ENCODE measurements at places on chromosomes 3 and 15.

DNA sequence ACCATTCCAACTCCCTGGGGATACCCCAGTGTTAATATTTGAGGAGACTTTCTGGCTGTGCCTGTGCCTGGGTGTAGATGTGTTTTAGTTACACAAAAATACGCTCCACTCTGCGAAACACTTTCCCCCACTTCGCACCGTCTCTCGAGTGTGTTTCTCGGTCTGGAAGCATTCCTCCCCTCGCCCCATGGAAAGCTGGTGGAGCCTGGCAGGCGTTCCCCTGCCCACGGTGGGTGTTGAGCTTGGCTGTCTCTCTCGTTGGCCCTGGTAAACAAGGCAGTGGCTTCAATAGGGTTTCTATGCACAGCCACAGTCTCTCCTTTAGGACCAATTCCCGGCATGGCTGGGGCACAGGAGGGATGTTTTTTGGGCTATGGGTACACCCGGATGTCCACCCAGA is 19.3 kb downstream of the IQSEC1 start:
- DNase-seq = no peak

GRCh38 chr3:184284696-184285095 is 8.9 kb downstream of the ECE2 start:
- no peak for DNase-seq

DNA sequence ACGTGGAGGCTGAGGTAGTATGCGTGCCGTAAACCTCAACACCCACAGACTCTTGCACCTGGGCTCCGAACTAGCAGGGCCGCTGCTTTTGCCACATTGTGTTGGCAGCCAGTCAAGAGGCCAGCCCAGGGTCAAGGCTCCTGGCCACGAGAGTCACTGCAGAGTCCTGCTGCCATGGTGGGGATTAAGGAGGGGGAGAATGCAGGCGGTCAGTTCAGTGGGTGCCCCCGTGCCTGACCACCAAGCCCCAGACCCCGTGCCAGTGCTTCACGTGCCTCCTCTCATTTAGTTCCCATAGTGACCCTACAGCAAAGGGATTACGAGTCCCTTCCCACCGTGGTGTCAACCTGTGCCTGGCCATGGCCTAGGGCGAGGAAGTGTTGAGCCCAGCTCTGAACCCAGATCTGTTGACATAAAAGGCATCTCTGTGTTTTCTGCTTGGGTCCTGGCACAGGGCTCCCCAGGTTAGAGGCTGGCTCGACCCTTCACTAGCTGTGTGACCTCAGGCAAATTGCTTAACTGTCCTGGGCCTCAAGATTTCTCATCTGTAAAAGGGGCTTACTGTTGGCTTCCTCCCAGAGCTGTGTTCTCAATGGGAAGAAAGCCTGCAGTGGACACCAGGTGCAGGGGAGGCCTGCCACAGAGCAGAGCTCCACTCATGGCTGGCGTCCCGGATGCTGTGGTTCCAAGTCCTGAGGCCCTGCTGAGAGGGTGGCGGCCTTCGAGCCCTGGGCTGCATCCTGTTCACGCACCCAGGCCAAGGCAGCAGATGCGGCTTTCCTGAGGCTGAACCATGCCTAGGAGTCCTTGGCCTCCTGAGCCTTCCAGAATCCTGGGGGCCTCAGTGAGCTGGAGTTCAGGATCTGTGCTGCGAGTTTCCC is 32.8 kb downstream of the FBLN2 start:
- DNase-seq = no peak

DNA sequence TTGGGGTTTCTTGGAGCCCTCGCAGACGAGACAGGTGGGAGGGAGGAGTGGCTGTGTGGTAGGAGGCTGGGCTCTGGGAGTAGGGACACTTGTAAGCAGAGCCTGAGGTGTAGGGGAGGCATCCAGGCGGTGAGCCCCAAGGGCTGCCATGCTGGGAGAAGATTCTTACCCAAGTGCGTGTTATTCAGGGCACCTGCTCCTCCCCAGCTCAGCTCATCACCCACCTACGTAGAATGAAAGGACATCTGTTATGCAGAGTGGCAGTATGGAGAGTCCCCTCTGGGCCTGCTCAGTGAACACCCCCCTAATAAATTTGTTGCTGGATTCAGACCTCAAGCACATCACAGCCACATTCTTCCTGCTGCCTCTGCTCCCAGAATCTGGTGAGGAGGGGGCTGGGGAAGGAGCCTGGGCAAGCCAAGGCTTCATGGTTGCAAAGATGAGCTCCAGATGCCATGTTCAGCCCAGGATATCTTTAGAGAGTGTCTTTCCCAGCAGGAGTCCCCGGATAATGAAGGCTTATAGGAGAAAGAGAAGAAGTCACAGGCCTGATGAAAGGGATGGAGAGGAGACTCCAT is 261.8 kb downstream of the EPHB1 start:
- no peak for DNase-seq

- DNase-seq = no peak
These were observed 43.1 kb upstream of the SLC25A36 start for GRCh38 chr3:140898340-140899180.

DNA sequence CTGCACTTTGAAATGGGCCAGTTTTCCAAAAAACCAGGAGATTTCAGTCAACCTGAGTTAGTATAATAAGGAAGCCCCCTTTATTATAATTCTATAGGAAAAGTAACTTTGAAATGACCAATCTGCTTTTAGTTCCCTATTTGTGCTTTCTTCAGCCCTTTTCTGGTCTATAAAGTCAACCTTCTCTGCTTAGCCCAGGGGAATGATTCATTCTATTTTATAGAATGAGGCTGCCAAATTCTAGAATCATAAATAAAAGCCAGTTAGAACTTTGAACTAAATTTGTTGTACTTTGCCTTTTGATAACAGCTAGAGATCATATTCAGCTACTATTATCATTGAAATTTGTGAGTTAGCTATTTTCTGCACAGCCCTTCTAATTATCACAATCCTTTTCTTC is 24.7 kb downstream of the CIP2A start:
- DNase-seq = no peak

GRCh38 chr3:87201727-87202126 is 25.4 kb upstream of the CHMP2B start:
- DNase-seq = no peak

- DNase-seq = no peak
These were observed 777 bp downstream of the CIB1 start for GRCh38 chr15:90232941-90233386.

GRCh38 chr15:62975515-62975914 is 67.0 kb upstream of the TPM1 start:
- no peak for DNase-seq

DNA sequence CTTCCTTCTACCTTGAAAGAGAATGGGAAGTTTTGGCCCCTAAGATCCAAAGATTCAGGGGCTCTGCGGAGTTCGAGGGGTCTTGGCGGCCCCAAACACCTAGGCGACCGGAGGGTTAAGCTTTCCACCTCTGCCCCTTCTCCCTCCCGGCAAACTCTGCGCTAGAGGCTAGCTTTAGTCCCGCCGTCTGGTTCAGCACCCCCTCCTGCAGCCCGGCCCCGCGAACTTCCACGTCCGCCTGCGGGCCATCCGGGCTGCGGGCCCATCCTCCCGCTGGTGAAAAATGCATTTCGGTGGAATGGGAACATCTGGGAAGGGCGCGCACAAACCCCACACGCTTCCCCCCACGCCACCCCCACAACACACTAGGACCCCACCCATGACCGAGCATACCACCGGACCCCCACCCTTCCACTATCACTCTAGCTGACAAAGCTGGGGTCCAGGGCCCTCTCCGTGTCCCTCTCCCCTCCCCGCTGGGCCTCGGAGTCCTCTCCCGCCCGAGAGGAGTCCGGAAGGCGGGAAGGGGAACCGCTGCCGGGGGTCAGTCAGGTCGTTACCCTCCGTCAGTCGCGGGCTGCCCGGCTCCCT is 1.0 kb downstream of the SHOX2 start:
- no peak for DNase-seq

DNA sequence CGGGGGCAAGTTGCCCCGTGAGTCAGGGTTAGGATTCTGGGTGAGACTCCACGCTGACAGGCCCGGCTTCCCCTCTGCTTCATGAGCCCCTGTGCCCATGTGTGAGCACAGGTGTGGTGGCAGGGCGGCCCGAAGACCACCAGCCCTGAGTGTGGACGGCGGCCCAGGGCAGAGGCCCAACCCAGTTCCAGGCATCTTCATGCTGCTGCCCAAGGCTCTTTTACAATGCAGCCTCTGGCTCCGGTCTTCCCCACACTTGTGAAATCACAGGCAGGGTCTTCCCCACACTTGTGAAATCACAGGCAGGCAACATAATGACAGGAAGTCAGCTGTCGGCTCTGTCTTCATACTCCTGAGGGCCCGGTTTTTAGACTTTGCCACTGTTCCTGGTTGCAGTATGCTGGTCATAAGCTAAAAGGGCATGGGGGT is 78.8 kb downstream of the AAGAB start:
- DNase-seq = no peak

DNA sequence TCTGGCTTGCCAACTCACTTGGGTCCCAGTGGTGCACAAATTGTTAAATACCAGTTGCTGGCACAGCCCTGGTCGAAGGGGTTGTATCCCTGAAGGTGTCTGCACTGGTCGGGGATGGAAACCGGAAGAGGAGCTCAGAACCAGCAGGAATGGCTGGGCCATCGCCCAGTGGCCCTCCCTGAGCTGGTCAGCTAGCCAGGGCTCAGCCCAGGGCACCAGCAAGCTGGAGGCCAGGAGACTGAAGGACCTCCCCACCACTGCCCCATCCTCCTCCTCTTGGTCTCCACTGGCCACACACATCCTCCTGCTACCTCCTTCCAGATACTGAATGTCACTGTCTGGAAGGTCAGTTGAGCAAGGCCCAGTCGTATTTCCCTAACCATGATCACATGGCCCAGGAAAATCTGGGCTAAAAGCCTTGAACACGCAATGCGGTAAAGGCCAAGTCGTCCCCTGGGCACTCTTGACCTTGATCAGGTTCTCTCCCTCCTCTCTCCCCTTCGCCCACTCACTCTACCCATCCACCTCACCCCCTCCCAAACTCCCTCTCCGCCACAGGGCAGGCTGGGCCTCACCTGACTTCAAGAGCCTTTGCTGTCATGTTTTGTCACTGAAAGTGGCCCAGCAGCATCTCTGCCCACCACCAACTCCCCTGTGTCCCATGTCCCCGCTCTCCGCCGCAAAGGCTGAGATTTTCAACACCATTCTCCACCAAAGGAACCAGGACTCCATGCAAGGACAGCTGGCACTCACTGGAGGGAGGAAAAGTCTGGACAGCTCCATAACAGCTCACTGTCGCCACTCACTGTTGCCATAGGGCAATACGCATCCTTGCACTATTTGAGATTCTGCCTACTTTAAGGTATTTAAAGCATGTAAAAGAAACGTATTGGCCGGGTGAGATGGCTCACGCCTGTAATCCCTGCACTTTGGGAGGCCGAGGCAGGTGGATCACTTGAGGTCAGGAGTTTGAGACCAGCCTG is 12.1 kb downstream of the ZDHHC19 start:
- DNase-seq = no peak

GRCh38 chr3:172466553-172467130 is 18.4 kb upstream of the GHSR start:
- DNase-seq = no peak

DNA sequence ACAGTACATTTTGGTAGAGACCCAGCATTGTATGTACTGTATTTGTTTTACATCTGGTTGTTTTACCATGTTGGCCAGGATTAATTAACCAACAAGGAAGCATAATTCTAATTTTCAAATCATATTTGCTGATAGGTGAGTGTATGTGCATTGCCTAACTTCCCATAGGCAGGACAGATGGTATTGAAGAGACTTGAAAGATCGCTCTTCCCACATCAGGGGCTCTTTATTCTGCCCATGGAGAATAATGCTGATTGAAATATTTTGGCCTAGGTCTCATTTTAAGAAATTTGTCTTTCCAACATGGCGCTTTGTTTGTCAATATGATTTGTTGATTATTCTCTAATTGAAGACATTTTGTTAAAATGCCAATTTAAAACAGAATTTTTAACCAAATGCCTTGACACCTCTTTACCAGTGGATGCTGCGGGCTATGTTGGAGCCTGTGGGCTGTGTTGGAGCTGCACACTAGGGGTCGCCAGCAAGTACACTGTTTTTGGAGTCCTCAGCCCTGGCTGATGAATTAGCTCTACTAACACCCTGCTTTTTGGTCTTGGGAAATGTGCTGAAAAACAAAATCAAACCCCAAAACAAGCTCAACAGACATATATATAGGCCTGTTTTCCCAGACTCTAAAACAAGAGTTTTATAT is 5.3 kb downstream of the P2RY12 start:
- no peak for DNase-seq

DNA sequence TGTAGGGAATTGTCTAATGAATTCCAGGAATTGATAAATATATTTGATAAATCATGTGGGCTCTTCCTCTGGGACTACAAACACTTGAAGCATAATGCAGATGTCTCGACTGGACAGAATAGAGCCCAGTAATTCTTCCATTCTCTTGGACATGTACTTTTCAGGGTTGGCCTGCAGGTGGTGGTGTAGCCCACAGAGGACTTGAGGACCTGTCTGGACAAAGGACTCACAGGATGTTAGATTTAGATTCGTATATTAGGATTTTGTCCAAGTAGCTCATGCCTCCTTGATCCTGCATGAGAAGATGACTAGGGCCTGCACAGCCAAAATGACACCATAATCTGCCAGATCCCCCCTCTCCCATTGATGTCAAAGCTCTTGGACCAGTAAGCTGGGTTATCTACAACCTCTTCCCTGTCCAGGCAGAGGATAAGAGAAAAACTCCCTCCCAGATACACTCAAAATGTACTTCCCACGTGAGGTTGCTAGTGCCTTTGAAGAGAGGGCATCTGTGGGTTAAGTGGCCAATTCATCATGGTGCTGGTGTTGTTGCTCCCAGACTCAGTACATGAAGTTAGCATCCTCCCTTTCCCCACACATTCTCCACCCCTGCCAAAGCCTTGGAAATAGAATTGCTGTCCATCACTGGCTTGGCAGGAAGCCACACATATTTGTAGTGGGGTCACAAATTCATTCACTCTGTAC is 88.6 kb upstream of the ZNF280D start:
- DNase-seq = peak; percentile 10

DNA sequence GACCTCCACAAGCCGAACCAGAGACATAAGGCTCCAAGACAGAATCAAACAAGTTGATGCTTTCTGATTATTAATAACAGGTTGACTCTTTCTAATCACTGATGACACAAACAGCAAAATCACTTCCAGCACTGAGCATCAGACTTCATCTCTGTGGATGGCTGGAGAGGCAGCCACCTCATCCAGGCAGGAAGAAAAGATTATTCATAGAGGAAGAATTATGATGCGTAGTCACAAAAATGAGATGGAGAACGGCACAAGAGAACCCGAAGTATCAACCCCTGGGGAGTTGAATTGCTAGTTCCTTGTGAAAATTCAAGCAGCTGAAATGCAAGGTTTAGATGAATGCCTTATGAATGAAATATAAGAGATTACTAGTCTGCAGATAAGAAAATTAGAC is 49.9 kb upstream of the LMCD1 start:
- DNase-seq = no peak

DNA sequence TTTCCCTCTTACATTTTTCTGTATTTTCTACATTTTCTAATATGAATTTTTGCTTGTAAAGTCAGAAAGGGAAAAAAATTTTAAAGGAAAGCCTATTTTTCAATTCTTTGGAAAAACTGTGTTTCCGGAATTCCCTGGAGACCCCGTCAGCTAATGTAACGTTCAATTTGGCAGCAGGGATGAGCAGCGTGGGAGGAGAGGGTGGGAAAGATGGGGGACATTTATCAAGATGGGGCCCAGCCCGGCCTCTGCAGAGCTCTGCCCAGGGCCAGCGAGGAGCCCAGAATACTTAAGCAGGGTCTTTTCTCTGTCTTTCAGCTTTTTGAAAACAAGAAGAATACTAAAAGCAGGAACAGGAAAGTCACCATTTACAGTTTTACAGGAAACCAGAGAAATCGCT is 129.0 kb downstream of the LRRK1 start:
- no peak for DNase-seq

- no peak for DNase-seq
These were observed at the start of gene RAB6B for GRCh38 chr3:133895208-133896001. Gene RAB6B, minus strand, starts transcription at chr3:133895882. Its CDS starts 416 bp downstream, at chr3:133895466.

Data from stimulated activated CD8-positive, alpha-beta memory T cell treated with anti-CD3 and anti-CD28 coated beads, Interleukin-12 subunit alpha, Interleukin-12 subunit beta, amount 100 ng/mL, for 4 hours (primary cell).